Large intestine (tissue), 12 donors: ENCODE measurements at places on chromosomes 2 and 18.
A peak's percentile ranks its signal among the peaks of the same experiment; 100 is the strongest.

- H3K27ac ChIP-seq: peak overlapping the region; percentile 25
- peaks cover 18% of the 10 kb centered on the region for H3K36me3 ChIP-seq
- H3K4me1 ChIP-seq: peaks cover 28% of the 10 kb centered on the region
- peak overlapping the region; percentile 57 for H3K4me3 ChIP-seq
- DNase-seq: no peak
Measured at GRCh38 chr18:75204732-75205513, 4.0 kb downstream of the PTGR3 start.

DNA sequence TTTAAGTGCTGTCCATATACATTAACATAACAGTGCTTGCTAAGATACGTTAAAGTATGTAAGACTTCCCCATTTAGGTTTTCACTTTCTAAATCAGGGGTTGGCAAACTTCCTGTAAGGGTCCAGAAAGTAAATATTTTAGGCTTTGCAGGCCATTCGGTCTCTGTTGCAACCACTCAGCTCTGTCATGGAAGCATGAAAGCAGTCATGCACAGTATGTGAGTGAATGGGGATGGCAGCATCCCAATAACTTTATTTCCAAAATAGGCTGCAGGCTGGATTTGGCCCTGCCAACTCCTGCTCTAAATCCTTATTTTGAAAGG, 128.7 kb downstream of the PLA2R1 start:
- no peak overlapping the region for H3K27ac ChIP-seq
- peak; percentile 14 for DNase-seq
- no peaks in the 10 kb centered on the region for H3K36me3 ChIP-seq
- H3K4me3 ChIP-seq: no peak overlapping the region
- no peaks in the 10 kb centered on the region for H3K27me3 ChIP-seq

- H3K27ac ChIP-seq: no peak overlapping the region
- H3K4me3 ChIP-seq: no peak overlapping the region
- H3K27me3 ChIP-seq: no peaks in the 10 kb centered on the region
- H3K4me1 ChIP-seq: peaks cover 54% of the 10 kb centered on the region
- H3K36me3 ChIP-seq: peaks cover 9% of the 10 kb centered on the region
Measured at GRCh38 chr18:2971741-2972552, 41.0 kb downstream of the LPIN2 start.

DNA sequence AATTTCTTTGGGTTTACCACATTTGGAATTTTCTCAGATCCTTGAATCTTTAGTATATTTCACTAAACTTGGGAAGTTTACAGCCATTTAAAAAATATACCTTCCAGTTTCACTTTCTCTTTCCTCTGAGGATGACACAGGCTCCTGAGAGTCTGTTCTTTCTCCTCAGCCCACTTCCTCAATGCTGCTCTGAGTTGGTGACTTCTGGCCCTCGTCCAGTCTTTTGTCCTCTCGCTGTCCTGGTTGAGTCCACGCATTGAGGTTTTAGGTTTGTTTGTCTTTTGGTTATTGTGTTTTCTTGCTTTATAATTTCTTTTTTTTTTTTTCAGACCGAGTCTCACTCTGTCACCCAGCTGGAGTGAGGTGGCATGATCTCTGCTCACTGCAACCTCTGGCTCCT, 40.7 kb upstream of the GALR1 start:
- H3K27ac ChIP-seq: no peak overlapping the region
- H3K4me1 ChIP-seq: no peaks in the 10 kb centered on the region
- H3K27me3 ChIP-seq: no peaks in the 10 kb centered on the region
- DNase-seq: peak; percentile 44

GRCh38 chr18:11115276-11115675, 34.1 kb downstream of the PIEZO2 start:
- no peak for DNase-seq
- no peak overlapping the region for H3K27ac ChIP-seq
- no peaks in the 10 kb centered on the region for H3K36me3 ChIP-seq
- peaks cover 17% of the 10 kb centered on the region for H3K4me1 ChIP-seq

DNA sequence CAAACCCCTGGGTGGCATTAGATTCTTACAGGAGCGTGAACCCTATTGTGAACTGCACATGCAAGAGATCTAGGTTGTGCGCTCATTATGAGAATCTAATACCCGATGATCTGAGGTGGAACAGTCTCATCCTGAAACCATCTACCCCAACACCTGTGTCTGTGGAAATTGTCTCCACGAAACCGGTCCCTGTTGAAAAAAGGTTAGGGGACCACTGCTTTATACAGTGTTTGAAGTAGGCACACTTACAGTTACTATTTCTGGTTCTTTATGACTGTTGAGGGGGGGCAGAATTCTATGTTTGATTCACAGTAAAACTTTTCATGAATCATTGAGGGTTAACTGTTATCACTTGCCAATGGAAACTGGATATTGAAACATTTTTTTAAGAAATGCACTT, 72.0 kb downstream of the RIF1 start:
- DNase-seq: no peak
- H3K27ac ChIP-seq: no peak overlapping the region
- H3K4me1 ChIP-seq: no peaks in the 10 kb centered on the region

GRCh38 chr2:15606481-15607441, 15.1 kb downstream of the DDX1 start:
- no peak overlapping the region for H3K27ac ChIP-seq
- H3K4me1 ChIP-seq: no peaks in the 10 kb centered on the region
- H3K4me3 ChIP-seq: no peak overlapping the region
- H3K36me3 ChIP-seq: peaks cover 69% of the 10 kb centered on the region
- DNase-seq: no peak
- no peaks in the 10 kb centered on the region for H3K27me3 ChIP-seq

- no peak overlapping the region for H3K27ac ChIP-seq
- no peaks in the 10 kb centered on the region for H3K27me3 ChIP-seq
- no peaks in the 10 kb centered on the region for H3K36me3 ChIP-seq
- no peak overlapping the region for H3K4me3 ChIP-seq
Measured at GRCh38 chr2:196473617-196474016, 165.9 kb upstream of the CCDC150 start.

DNA sequence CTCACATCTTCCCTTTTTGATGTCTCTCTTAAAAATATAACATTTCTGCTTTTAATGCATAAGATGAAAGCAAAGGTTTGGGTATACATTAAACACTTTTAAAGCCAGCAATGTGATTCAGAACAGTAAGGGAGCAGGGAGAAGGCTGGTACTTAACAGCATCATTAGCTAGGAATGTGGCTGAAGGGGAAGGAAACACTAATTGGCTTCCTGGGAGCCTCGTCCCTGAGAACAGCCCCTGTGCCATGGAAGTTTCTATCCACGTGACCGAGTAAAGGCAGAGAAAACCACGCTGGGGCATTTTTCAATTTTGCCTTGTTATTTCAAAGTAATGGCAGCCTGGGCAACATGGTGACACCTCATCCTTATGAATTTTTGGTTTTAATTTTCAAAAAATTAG, 109.2 kb upstream of the GPC1 start:
- no peak overlapping the region for H3K27ac ChIP-seq
- H3K27me3 ChIP-seq: no peaks in the 10 kb centered on the region
- no peaks in the 10 kb centered on the region for H3K4me1 ChIP-seq
- H3K4me3 ChIP-seq: no peak overlapping the region

DNA sequence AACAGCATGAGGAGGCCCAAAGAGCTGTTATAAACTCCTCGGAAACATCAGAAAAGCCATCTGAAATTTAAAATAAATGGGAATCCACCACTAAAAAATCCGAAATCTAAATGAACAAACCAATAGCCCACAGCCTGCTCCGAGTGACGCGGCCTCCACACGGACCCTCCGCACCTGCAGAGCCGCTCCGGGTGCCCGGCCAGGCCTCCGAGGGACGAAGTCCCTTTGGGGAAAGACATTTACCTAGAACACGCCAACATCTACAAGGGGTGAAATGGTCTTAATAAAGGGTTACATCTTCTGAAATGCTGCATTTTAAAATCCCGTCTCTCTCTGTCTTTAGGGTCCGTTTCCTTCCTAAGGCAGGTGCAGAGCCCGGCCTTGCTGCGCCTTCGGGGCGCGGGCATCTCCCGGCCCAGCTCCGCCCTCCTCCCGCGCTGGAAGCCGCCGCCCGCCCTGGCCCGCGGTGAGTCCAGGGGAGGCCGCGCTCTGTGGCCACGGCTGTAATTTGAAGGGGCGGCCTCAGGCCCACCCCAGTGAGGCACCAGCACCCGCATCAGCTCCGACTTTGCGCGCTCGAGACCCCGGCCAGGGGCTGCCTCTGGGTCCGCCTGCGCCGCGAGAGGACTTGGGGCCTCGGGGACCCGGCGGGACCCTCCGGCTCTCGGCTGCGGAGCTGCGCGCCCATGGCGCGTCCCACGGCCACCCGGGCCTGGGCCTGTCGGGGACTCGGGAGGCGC, 42.3 kb upstream of the CTDP1 start:
- H3K27me3 ChIP-seq: peaks cover 27% of the 10 kb centered on the region
- DNase-seq: no peak
- no peaks in the 10 kb centered on the region for H3K36me3 ChIP-seq
- H3K27ac ChIP-seq: no peak overlapping the region
- no peaks in the 10 kb centered on the region for H3K4me1 ChIP-seq
- H3K4me3 ChIP-seq: no peak overlapping the region

DNA sequence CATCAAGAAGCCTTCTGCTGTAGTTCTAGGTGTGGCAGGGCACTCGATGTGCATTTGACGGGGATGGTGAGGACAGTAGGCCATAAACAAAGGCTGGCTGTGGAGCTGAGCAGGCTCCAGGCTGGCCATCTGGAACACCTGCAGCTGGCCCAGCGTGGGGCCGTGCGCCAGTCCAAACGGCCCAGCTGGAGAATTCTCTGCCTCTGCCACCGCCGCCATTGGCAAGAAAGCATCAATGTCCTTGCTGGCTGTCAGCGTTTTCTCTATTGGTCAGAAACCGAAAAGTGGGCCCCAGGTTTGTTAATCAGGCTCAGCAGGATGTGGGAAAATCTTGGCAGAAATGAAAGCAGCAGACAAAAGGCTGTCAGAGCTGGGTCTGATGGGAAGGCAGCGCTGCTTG, 24.0 kb upstream of the CTIF start:
- no peaks in the 10 kb centered on the region for H3K36me3 ChIP-seq
- H3K4me3 ChIP-seq: no peak overlapping the region
- no peaks in the 10 kb centered on the region for H3K27me3 ChIP-seq

- H3K27ac ChIP-seq: peak overlapping the region; percentile 68
- DNase-seq: no peak
- peaks cover 73% of the 10 kb centered on the region for H3K27me3 ChIP-seq
- no peaks in the 10 kb centered on the region for H3K36me3 ChIP-seq
- peak overlapping the region; percentile 41 for H3K4me3 ChIP-seq
Measured at GRCh38 chr2:66582104-66582986, 147.4 kb downstream of the MEIS1 start.

GRCh38 chr18:39596221-39596620, 2030.6 kb upstream of the CELF4 start:
- H3K4me1 ChIP-seq: peaks cover 3% of the 10 kb centered on the region
- DNase-seq: no peak
- no peak overlapping the region for H3K4me3 ChIP-seq
- peak overlapping the region; percentile 26 for H3K27ac ChIP-seq

DNA sequence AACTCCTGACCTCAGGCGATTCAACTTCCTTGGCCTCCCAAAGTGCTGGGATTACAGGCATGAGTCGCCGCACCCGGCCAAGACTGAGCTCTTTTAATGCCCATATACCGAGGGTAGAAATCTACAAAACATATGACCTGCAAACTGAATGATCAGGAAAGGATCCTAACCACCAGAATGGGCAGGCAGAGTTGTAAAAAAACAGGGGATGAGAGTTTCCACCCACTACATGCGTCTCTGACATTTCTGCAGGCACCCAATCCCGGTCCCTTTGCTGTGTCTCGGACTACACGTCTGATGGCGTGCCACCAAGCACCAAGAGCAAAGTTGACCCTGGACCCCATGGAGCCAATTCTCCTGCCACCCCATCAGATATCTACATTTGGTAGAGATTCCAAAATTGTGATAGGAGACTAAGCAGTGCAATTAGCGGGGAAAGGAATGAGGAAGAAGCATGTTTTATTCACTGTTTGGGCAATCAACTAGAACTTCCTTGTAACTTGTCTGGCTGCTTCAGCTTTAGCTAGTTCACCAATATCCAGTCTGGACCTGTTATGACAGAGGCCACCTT, 74.1 kb downstream of the ATP8B1 start:
- no peaks in the 10 kb centered on the region for H3K4me1 ChIP-seq
- no peaks in the 10 kb centered on the region for H3K27me3 ChIP-seq
- peak overlapping the region; percentile 32 for H3K27ac ChIP-seq
- DNase-seq: no peak
- H3K4me3 ChIP-seq: no peak overlapping the region
- peaks cover 30% of the 10 kb centered on the region for H3K36me3 ChIP-seq

DNA sequence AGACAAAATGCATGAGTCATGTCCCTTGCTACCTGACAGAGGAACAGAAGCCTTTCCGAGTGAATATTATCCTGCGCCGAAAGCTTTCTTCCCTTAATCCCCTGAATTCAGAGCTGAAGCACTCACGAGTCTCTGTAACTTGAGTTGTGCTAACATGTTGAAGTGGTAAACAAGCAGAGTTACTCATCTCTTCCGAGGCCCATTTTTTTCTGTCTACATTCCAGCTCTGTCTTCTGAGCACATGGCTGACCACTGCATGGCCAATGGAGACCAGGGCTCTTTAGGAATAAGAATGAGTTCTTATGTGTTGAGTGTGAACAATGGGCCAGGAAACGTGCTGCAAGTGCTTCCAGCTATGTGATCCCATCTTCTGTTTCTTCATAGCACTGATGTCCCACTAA, 73.1 kb upstream of the PID1 start:
- DNase-seq: no peak
- no peak overlapping the region for H3K4me3 ChIP-seq

GRCh38 chr2:129212299-129212958, 767.0 kb upstream of the RAB6C start:
- no peaks in the 10 kb centered on the region for H3K4me1 ChIP-seq
- no peak for DNase-seq
- peaks cover 2% of the 10 kb centered on the region for H3K27me3 ChIP-seq
- no peaks in the 10 kb centered on the region for H3K36me3 ChIP-seq
- H3K27ac ChIP-seq: no peak overlapping the region
- H3K4me3 ChIP-seq: no peak overlapping the region

DNA sequence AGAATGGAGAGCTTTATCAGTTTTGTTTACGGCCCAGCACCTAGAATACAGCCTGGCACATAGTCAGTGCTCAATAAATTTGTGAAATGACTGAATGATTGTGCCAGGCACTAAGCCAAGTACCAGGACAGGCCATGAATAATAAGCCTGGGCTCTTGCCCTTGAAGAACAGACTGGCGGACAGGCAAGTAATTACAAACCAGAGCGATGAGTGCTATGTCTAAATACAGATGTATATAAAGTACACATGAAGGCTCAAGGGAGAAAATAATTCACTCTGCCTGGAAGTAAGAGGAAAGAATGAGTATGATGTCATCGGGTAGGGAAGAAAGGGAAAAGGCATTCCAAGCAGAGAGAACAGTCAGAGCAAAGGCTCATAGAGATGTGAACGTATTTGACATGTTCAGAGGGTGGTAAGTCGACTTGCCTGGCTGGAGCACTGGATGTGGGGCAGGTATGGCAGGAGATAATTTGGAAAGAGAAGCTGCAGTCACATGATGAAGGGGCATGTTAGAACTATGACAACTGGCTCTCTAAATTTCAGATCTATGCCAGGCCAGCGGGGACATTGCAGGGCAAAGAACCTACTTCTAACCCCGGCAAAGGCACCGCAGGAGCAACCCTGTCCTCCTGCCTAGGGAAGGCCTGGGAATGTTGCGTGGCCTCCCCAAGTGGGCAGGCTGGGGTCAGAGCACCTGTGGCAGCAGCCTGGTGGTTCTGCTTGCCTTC, 119.1 kb upstream of the STPG4 start:
- H3K4me3 ChIP-seq: no peak overlapping the region
- peaks cover 33% of the 10 kb centered on the region for H3K4me1 ChIP-seq
- H3K27ac ChIP-seq: peak overlapping the region; percentile 13
- no peaks in the 10 kb centered on the region for H3K27me3 ChIP-seq
- no peaks in the 10 kb centered on the region for H3K36me3 ChIP-seq
- DNase-seq: no peak

GRCh38 chr2:166285215-166285614, 90.5 kb downstream of the SCN9A start:
- DNase-seq: no peak
- no peaks in the 10 kb centered on the region for H3K36me3 ChIP-seq
- no peaks in the 10 kb centered on the region for H3K27me3 ChIP-seq
